RPMI8226 (cell line): ENCODE measurements at places on chromosomes 12 and 14.

GRCh38 chr12:115044073-115044472, 360.1 kb upstream of the TBX3 start:
- no peak for DNase-seq

DNA sequence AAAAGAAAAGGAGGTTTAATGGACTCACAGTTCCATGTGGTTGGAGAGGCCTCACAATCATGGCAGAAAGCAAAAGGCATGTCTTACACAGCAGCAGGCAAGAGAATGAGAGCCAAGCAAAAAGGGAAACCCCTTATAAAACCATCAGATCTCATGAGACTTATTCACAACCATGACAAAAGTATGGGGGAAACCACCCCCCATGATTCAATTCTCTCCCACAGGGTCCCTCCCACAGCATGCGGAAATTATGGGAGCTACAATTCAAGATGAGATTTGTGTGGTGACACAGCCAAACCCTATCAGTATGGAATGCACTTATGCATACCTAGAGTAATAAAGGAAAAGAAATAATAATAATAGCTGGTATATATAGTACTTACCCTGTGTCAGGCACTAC, 4.5 kb upstream of the GLIPR1 start:
- DNase-seq = no peak

DNA sequence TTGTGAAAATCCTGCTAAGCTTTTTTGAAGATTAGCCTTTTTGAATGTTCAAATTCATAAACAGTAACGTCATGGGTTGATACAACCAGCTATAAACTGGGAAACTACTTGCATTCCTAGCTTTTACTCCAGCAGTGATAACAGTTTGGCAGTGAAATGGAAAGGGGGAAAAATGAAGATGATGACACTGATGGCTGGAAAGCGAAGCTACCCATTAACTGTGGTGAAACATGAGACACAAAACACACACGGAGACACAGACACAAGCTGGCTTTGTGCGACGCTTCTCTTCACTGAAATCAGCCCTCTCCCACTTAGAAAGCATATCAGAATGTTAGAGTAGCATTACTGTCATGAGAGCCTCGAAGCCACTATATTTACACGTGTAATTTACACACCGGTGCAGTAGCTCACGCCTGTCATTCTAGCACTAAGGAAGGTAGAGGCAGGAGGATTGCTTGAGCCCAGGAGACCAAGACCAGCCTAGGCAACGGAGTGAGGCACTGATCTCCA, 15.7 kb downstream of the VPS37B start:
- no peak for DNase-seq

GRCh38 chr12:87140262-87140661, 884.1 kb upstream of the MGAT4C start:
- no peak for DNase-seq

GRCh38 chr12:79955561-79955960, 20.7 kb upstream of the PPP1R12A start:
- DNase-seq = no peak

- DNase-seq = no peak
Measured at GRCh38 chr12:30976206-30976605, 49.7 kb downstream of the TSPAN11 start.

DNA sequence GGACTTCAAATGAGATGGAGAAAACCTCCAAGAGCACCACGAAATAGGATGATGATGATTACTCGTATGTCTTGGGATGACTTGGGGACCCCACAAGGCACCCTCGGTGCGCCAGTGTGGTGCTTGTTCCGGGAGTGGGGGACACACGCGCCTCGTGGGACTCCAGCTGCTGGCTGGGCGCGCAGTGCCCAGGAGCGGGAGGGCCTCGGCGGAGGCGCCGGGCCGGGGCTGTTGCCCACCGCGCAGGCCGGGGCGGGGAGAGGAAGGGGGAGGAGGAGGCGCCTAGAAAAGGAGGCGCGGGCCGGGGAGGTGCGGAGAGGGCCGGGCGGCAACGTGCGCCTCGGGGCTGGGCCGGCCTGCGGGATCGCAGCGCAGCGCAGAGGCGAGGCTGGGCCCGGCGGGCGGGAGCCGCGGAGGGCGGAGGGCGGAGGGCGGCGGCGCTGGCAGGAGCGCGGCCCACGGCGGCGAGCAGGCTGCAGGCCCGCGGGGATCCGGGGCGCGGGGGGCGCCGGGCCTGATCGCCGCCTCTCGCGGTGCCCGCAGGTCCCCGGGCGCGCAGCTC, at the start of gene RFLNA:
RFLNA (plus strand) TSS at position 314 of the 562 bp plus-strand sequence. CDS start 337 bp downstream, outside the sequence.
- DNase-seq = no peak

- DNase-seq = no peak
Measured at GRCh38 chr12:52123487-52124186, 44.1 kb downstream of the SMIM41 start.

- DNase-seq = no peak
Measured at GRCh38 chr12:42507565-42507964, 82.0 kb downstream of the PRICKLE1 start.

GRCh38 chr12:21613931-21614330, 9.3 kb upstream of the GYS2 start:
- no peak for DNase-seq

- peak; percentile 15 for DNase-seq
Measured at GRCh38 chr14:58639842-58640484, 2.2 kb downstream of the DACT1 start.

DNA sequence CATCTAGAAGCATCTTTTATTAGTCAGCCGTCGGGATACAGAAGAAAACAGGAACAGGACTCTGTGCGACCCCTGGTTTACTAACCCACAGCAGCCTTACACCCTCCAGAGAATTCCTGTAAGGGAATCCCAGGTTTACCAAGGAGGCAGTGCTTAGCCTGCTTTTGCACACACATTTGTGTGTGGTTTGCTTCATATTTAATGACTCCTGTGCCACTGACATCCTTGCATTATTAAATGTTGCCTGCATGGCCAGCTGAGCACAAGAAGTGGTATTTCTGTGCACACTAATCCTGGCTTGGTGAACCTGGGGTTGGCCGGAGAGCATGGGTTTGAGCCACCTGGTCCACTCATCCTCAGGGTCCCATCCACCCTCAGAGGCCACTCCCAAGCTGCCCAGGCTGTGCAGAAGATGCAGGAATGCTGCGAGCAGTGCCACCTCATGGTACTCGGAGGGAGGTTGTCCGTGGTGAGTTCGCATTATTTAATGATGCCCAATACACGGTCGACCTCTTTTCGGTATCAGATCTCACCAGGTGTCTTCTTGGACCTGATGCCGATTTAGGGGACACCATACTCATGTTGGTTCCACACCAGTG, 152.4 kb upstream of the RTL1 start:
- DNase-seq = no peak

DNA sequence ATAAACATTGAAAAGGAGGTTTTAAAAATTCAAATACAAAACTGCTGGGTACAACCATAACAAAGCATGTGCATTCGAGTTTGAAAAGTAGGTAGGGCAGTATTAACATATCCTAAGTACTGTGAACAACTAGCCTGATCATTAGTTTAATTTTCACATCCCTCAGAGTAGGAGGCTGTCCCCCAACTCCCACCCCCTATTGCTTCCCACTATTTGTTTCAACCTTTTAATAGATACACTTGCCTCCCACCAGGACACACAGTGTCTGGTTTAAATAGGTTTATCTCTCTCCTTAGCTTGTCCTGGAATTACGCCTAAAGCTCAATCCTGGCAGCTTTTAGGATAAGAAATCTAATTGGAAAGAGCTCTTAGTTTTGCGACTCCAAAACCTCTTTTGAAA, 2.1 kb downstream of the TAOK3 start:
- DNase-seq = no peak

GRCh38 chr14:37974421-37974820, 233.3 kb upstream of the SSTR1 start:
- no peak for DNase-seq

- no peak for DNase-seq
Measured at GRCh38 chr12:9961901-9962300, 9.3 kb upstream of the CLEC12A start.

DNA sequence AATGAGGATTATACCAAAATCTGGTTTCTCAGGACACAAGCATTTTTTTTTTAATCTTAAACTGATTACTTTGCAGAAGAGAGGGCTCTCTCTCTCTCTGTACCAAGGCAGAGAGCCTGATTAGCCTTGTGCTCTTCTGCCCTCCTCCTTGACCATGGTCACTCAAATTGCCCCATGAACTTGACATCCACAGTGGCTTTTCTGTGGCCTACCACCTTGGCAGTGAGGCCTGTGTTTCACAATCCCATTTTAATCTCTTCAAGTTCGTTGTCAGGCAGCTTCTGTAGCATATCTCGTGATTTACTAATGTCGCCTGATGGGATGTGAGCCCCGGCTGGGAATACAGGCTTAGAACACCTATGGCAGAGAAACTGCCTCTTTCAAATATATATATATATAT, 30.7 kb upstream of the PWP1 start:
- no peak for DNase-seq

- no peak for DNase-seq
Measured at GRCh38 chr12:115820656-115821055, 456.8 kb downstream of the MED13L start.

GRCh38 chr14:96274543-96274942, 18.5 kb downstream of the BDKRB1 start:
- no peak for DNase-seq

GRCh38 chr14:54660604-54661111, 93.7 kb downstream of the SAMD4A start:
- DNase-seq = no peak

DNA sequence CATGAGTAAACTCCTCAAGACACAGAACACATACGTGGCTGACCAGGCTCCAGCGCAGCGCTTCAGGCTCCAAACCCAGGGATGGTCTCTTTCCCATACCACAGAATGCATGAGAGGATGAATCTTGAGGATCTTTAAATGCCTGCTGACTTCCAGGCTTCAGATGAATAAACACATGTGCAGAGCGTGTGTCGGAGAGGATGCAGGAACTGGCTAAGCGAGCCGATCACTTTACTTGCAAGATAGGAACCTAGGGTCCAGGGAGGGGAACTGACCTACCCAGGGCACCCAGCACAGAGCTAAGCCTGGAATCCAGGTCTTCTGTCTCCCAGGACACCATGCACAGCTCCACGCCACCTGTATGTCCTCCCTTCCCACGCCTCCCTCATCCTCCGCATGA, 209.8 kb downstream of the BCL11B start:
- DNase-seq = no peak

DNA sequence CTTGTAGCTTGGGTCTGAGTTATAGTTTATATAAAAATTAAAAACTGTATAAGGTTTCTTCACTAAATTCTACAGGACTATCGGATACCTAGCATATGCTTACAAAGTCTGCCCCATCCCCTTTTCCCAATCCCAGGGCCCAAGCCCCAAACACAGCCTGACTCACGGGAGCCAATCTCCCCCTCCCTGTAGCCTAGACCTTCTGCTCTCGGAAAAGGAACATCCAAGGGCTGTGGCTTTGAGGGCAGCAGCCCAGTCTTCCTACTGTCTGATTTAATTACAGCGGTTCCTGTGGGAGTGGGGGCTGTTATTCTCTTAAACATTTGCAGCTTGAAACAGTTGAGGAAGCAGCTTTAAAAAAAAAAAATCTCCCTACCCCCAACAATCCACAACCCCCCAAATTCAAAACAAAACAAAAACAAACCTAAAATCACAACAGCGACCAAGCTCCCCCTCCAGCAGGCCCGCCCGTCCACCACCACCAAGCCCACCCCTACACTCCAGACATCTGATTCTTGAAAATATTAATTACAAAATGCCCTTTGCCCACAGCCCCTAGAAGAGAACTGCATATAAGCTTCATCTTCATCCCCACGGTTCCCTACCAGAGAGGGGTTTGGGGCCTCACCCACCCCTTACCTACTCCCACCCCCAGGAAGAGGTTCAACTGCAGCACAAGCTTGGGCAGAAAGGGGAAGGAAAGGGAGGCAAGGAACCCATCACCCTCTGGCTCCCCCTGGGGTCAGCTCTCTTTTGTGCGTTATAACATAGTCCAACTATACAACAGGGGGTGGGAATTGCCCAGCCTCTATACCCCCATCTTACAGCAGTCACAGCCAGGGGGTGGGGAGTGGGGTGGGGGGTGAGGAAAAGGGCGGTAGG, 1.1 kb upstream of the PRKAG1 start:
- DNase-seq = peak; percentile 64

GRCh38 chr14:101827286-101827685, 65.8 kb downstream of the PPP2R5C start:
- no peak for DNase-seq

- peak; percentile 66 for DNase-seq
Measured at GRCh38 chr12:62192180-62192902, 67.9 kb upstream of the USP15 start.

DNA sequence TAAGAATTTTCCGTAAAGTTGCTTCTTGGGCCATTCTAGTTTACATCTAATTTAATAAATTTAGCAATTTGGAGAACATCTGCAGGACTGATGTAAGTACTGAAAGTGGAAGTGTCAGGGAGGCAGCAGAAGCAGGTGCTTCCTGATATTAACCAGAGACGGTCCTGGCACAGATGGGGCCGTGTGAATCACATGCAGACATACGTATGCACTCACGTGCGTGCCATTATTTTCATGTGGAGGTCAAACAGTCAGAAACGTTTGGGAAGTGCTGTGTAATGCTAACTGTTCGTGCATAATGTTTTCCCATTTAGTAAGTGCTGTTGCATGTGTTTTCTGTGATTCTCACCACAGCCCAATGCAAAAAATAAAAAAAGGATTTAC, 87.8 kb upstream of the DYNC1H1 start:
- DNase-seq = peak; percentile 95

DNA sequence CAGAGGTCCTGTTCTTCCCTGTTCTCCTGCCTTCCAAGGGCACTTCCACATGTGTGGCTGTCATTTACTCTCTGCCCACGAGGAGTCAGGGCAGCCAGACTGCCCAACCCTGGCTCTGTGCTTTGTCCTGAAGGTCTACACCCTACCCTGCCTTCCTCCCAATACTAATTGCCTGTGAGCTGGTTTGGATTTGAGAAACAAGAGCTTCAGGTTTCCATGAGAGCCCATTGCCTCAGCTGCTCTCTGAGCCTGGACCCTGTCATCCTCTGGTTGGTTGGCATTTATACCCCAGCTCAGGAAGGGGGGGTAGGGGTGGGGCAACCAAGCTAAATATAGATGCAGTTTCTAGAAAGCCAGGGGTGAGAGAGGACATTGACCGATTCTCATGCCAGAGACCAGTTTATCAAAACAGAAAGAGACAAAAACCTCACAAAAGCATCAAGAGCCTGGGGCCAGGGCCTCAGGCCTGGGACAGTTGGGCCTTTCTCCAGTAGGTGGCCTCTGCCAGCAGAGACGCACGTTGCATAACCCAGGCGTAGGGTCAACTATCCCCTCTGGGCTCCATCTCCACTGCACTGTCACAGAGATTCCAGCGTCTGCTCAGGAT, 34.5 kb downstream of the VDR start:
- peak; percentile 53 for DNase-seq

- DNase-seq = no peak
Measured at GRCh38 chr12:99059824-99060511, 414.9 kb downstream of the APAF1 start.

DNA sequence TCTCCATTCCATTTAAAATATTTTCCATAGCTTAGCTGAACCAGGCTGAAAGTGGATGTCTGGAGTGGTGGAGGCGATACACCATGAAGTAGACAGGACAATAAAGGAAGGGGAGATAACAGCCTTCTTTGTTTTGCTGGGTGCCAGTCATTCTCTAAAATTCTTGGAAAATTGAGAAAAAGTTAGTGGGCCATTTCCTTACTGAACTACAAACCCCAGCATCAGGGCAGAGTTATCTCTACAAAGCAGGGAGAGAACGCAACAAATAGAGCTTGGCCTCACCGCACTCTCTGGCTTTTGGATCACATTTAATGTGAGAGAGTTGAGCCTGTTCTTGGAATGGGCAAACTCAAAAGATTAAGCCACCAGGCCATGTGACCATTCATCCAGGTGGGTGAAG, 41.2 kb upstream of the LRRC10 start:
- DNase-seq = no peak

- peak; percentile 22 for DNase-seq
Measured at GRCh38 chr14:36976571-36977023, 195.8 kb downstream of the SLC25A21 start.
